ENCODE measurements at places on chromosomes 1 and 21.

DNA sequence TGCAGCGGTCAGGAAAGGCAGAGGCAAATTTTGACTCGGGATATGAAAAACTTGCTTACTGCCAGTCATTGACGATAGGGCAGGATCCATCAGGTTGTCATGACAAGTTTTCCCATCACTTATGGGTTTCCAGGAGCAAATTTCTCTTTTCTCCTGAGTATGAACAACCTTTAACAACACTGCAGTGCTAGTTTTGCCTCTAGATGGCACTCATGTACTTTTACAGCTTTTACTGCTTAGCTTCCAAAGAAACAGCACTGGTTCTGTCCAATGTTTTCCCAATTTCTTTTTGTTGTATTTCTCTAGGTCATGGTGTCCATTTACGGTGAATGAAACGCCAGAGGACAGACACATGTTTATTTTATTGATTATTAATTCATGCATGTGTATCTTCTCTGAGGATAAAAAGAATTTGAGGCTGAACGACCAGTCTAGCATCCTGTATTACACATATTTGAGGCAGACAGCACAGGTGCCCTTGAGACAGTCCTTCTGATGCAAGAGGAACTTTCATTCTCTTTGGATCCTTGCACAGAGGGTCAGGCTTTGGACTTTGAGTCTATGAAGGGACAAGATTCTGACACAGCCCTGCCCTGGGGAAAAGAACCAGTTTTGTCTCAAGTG, 112.3 kb upstream of the TRABD2B start:
- no peak for DNase-seq

DNA sequence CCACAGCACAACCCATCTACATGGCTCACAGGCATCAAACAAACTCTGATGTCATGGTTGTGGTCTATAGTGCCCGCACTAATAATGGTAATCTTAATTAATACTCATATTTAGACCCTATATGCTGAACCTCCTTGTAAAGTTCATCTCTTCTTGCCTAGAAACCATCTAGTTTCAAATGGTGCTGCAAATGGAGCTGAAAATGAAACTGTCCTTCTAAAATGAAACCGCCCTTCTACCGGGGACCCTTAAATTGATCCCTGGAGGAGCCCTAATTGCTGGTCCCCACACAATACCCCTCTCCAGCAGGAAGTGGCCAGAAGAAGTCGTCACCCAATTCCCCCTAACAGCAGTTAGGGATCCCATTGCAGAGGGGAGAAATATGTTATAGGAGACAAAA, 612.6 kb downstream of the MRPL39 start:
- no peak for DNase-seq

DNA sequence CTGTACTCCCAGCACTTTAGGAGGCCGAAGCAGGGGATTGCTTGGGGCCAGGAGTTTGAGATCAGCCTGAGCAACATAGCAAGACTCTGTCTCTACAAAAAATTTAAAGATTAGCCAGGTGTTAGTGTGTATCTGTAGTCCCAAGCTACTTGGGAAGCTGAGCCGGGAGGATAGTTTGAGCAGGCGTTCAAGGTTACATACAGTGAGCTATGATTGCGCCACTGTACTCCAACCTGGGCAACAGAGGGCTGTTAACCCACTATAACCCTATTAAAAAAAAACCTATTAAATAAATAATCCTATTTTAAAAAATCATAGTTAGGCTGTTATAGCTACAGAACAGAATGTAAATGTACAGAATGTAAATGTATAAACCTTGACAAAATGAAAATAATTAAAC, 2.2 kb downstream of the MIS18A start:
- no peak for DNase-seq

- DNase-seq: no peak
Observed at GRCh38 chr1:218664385-218665170, 319.4 kb downstream of the TGFB2 start.

- DNase-seq: no peak
Observed at GRCh38 chr1:100499194-100499811, 38.6 kb upstream of the GPR88 start.

DNA sequence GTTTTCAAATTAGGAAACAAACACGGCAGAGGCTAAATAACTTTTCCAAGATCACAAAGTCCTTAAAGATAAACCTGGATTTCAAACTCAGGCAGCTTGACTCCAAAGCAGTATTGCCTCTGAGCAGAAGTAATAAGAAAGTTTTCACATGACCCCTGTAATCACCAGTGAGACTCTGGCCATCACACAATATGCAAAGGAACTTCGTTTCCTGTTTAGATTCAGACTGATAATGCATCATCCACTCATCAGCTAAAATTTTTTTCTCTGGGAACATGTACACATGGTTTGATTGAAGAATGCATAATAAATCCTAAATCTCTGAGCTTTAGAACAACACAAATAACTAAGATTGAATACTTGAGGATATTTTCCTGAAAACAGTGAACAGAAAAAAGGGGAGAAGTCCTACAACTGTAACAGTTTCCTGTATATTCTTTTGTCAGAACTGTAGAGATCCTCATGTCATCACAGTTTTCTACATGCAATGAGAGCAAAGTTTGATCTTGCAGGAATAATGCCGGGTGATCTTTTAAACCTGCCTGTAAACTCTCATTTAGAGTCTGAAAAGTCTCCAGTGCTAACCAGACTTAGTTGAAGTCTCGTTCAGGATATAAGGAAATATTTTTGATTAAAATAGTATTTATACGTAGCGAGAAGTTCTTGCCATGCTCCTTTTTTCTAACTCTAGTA, 225.3 kb downstream of the SPATA17 start:
- DNase-seq: no peak

DNA sequence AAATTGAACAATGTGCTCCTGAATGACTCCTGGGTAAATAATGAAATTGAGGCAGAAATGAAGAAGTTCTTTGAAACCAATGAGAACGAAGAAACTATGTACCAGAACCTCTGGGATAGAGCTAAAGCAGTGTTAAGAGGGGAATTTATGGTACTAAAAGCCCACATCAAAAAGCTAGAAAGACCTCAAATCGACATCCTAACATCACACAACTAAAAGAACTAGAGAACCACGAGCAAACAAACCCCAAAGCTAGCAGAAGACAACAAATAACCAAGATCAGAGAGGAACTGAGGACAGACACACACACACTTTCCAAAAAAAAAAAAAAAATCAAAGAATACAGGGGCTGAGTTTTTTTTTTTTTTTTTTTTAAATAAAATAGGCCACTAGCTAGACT, 564.2 kb downstream of the SMYD3 start:
- no peak for DNase-seq

DNA sequence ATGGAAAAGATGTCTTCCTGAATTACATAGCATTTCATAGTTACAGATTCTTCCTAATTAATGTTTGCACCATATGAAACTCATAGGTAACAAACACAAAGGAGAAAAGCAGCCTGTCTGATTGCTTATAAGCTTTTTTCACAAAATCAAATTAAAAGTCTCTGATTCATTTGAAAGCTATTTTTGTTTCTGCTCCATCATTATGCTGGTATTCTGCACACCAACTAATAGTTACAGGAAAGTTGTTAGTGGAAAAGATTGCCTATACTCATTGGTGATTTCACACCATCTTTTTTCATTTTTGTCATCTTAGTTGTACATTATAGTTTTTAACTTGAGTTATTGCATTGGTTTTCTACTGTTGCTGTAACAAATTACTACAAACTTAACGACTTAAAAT, 70.0 kb downstream of the PRKAA2 start:
- DNase-seq: no peak

DNA sequence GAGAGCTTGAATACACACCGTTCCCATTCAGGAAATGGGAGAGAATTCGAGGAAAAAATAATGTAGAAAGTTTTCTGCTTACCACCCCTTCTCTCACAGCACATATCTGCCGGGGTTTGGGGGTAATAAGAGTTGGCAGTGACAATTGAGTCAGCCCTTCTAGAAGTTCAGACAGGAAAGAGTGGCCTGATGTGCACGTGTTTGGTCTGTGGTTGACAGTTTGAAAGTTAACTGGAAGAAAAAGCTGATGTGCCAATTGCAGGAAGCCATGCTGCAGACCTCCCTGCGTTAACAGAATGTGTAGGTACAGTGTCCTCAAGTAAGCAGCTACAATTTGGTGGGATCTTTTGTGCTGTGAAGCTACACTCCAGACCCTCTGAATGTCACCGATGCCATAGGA, 50.9 kb downstream of the DHX9 start:
- no peak for DNase-seq

- DNase-seq: no peak
Observed at GRCh38 chr1:156195853-156196252, 1.9 kb downstream of the SLC25A44 start.

- no peak for DNase-seq
Observed at GRCh38 chr1:178706432-178706831, 18.6 kb upstream of the RALGPS2 start.

- no peak for DNase-seq
Observed at GRCh38 chr1:80666073-80666472, 1134.7 kb upstream of the ADGRL2 start.

- DNase-seq: no peak
Observed at GRCh38 chr1:101290119-101290921, 53.5 kb downstream of the S1PR1 start.

GRCh38 chr1:168136709-168137514, at the start of gene GPR161:
Gene GPR161 (minus strand): TSS chr1:168136930. CDS start chr1:168104850, 32,080 bp downstream.
- no peak for DNase-seq

DNA sequence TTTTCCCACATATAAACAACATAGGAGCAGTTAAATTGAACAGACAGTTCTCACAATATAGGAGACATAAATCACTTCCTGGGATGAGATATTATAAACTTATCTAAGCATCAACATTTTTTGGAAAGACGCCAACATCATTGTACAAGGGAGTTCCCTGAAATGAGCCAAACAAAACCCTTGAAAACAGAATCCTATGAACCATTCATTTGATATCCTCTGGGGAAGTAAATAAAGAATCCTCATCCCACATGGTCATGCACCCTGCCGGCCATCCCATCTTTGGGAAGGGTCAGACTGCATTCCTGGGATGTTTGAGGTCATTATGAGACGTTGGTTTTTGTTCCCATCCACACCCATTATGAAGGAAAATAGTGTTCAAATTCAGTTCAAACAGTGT, 111.8 kb upstream of the USP25 start:
- DNase-seq: no peak

- no peak for DNase-seq
Observed at GRCh38 chr1:30724175-30724574, 790 bp upstream of the MATN1 start.

DNA sequence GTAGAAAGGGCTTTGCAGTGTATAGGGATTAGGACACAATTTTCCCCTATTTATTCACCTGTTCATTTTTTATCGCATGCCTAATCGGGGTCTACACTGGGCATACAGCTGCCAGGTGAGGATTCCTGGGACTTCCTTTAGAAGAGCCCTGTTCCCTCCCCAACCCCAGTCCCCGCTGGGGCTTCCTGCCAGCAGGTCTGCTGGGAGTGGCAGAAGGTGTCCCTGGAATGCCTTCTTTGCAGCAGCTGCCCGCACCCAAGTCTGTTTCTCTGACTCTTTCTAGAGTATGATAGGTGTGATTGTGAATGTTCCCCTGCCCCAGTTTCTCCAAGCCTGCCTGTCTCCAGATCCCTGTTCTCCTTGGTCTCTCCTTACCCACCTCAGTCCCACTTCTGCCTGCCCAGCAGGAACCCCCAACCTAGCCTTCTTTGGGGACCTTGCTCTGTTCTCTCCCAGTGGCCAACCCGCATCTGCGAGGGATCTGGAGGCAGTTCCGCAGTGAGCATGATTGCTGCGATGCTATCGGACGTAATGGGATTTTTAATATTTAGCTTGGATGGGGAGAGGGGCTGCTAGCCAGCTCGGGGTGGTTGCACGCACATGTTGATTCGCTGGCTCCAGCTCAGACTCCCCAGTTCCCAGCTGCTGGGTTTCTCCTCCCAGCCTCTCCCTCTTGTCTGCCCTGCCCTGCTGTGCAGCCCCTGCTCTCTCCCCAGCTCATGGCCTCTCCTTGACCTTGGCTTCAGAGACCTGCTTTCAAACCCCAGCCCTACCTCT, 79.8 kb downstream of the EPHB2 start:
- no peak for DNase-seq

DNA sequence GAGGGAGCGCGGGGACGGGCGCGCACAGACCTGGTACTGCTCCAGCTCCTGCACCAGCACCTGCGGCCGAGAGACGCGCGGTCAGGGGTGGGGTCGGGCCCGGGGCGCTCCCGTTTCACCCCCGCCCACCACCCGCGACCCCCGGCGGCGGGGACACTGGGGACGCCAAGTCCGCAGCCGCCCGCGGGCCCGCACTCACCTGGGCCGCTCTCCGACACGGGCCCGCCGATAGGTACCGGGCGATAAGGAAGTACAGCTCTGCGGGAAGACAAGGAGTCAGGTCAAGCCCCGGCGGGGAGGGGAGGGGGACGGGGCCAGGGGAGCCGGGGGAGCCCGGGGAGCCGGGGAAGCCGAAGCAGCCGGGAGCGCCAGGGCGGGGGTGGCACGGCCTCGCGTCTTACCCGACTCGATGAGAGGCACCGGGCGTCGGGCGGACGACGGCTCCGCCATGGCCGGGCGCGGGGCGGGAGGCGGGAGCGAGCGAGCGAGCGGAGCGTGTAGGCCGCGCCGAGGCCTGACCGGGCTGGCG, 326 bp downstream of the BRWD1 start:
- no peak for DNase-seq

DNA sequence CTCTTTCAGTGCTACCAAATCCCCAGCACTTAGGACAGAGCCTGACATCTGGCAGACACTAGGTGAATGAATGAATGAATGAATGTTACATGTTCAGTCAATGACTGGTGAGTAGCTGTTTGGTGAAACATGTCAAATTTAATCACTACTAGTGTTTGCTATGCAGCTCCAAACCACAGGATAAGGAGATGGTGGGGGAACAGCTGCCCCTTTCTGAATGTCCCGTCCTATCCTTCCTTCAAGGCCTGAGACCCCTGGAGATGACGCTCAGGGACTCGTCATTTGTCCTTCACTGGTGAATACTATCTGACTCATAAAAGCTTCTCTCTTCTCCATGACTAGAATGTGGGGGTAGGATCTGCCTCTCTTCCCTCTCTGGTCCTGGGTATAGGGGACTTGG, 175.4 kb downstream of the HIVEP3 start:
- no peak for DNase-seq

- DNase-seq: no peak
Observed at GRCh38 chr1:66626261-66626660, 92.3 kb downstream of the SGIP1 start.

GRCh38 chr1:209382231-209383100, 201.0 kb upstream of the CAMK1G start:
- DNase-seq: no peak

- no peak for DNase-seq
Observed at GRCh38 chr1:151062741-151063371, 2.7 kb downstream of the MLLT11 start.

DNA sequence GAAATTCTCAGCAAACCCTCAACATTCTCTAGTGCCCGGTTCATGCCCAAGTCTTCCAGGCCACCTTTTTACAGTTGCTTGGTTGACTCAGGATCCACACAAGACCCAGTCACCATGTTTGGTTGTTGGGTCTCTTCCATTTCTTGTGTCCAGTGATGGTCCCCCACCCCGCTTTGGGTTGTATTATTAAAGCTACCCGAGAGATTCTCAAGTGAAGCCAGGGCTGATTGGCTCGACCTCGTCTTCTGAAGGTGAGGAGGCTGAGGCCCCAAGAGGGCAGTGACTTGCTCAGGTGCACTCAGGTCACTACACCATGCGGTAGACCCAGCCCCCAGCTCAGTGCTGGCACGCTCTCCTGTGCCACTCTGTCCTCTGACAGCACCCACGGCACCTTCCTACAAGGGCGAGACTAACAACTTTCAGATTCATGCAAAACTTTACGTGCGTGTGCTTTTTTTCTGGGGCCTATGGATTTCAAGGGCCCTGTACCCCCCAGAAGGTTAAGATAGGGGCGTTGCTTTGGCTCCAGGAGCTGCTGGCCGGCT, 50.3 kb downstream of the CAPN9 start:
- no peak for DNase-seq

Measured in stimulated activated CD8-positive, alpha-beta memory T cell treated with anti-CD3 and anti-CD28 coated beads, Interleukin-7, amount 100 ng/mL, for 1 hour (primary cell).